NB4 (cell line): ENCODE measurements at places on chromosomes 5 and 9.

DNA sequence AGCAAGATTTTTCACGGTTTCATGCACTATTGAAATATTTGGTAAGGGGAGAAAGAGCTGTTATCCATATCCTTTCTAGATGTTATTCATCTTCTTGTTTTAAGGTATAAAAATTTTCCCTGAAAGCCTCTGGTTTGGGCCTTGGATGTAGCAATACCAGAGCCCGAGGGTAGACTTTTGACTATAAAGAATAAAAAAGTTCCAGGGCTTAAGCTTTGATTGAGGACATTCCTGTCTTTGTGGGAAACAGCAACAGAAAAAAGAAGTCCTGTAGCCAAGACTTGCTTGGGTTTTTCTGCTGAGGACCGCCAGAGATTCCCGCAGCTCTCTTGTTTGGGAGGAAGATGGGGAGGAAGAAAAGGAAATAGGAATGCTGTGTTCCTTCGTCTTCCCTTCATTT, 440.0 kb upstream of the WWC1 start:
- no peak for DNase-seq

DNA sequence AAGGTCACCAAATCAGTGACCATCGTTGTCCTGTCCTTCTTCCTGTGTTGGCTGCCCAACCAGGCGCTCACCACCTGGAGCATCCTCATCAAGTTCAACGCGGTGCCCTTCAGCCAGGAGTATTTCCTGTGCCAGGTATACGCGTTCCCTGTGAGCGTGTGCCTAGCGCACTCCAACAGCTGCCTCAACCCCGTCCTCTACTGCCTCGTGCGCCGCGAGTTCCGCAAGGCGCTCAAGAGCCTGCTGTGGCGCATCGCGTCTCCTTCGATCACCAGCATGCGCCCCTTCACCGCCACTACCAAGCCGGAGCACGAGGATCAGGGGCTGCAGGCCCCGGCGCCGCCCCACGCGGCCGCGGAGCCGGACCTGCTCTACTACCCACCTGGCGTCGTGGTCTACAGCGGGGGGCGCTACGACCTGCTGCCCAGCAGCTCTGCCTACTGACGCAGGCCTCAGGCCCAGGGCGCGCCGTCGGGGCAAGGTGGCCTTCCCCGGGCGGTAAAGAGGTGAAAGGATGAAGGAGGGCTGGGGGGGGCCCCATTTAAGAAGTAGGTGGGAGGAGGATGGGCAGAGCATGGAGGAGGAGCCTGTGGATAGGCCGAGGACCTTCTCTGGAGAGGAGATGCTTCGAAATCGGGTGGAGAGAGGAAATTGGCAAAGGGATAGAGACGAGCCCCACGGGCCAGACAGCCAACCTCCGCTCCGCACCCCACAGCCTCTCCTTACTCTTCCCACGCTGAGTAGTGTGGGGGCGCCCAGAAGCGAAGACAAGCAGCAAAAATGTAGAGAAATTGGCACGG, 1.7 kb downstream of the RXFP3 start:
- no peak for DNase-seq

DNA sequence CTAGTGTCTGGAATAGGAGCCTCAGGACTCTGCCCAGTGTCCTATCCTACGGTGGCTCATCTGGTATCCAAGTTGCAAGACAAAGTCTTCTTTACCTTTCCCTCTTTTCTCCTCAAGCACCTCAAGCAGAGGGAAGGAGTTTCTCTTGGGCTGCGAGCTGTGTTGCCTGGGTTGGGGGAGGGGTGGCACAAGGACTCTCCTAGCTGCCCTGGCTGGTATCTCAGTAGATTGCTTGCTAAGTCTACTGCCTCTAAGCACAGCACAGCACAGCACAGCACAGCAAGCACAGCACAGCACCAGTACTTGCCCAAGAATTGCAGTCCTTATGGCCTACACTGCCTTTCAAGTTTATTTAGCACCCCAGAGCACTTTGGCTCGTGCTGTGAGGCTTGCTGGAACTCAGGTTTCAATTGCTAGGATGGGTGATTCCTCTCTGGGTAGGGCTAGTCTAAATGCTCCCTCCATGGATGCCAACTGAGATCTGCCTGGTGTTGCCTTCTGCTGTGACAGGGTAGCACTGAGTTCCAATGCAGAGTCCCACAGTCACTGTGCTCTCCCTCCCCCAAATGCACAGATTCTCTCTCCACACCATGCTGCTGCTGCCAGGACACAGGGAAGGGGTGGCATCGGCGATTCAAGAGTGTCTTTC, 213.1 kb upstream of the POU5F2 start:
- no peak for DNase-seq

GRCh38 chr5:77301447-77301883, 91.0 kb downstream of the PDE8B start:
- DNase-seq: no peak

- no peak for DNase-seq
These were observed 218.8 kb upstream of the WWC1 start for GRCh38 chr5:168072665-168073064.

DNA sequence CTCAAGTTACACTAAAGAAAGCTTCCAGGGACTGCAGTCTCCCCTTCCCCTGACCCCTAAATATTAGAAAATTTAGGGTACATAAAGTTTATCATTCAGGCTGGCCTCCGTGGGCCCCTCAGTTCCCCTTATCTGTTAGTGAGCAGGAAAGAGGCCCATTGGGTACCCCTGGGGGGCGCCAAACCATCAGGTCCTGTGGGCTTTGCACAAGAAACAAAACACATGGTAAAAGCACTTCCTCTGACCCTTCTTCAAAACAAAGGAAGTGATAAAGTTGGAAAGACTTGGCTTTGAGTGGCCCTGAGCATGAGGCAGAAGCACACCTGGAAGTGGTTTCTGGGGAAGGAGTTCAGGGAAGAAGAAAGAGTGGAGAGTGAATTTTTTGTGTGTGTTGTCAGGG, 213.0 kb downstream of the SMARCA2 start:
- peak; percentile 83 for DNase-seq

GRCh38 chr9:90142580-90142979, 500.0 kb downstream of the DIRAS2 start:
- peak; percentile 65 for DNase-seq

GRCh38 chr5:55063899-55064298, 38.5 kb upstream of the GZMA start:
- no peak for DNase-seq

- no peak for DNase-seq
These were observed 309.4 kb downstream of the DIRAS2 start for GRCh38 chr9:90333226-90333625.

DNA sequence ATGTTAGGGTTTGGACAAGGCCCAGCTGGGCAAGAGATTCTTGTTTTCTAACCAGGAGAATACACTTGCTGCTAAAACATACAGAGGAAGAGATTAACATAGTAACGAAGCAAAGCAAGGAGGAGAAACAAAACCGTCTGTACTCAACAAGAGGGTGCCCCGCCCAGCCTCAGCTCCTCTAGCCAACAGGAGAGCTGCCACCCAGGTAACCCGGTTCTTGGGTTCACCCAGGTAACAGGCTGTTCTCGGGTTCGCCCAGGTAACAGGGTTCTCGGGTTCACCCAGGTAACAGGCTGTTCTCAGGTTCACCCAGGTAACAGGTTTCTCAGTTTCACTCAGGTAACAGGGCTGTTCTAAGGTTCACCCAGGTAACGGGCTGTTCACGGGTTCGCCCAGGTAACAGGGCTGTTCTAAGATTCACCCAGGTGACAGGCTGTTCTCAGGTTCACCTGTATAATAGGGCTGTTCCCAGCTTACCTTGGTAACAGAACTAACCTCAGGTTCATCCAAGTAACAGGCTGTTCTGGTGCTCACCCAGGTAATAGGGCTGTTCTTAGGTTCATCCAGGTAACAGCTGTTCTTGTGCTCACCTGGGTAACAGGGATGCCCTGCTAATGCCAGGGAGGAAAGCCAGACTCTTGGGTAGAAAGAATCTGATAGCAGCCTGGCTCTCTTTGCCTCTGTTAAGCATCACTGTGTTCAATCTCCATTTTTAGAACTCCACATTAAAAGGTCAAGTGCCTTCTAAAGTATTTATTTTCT, 271.6 kb downstream of the SYK start:
- DNase-seq: no peak

- no peak for DNase-seq
These were observed 73.7 kb downstream of the SHB start for GRCh38 chr9:37995348-37995737.

DNA sequence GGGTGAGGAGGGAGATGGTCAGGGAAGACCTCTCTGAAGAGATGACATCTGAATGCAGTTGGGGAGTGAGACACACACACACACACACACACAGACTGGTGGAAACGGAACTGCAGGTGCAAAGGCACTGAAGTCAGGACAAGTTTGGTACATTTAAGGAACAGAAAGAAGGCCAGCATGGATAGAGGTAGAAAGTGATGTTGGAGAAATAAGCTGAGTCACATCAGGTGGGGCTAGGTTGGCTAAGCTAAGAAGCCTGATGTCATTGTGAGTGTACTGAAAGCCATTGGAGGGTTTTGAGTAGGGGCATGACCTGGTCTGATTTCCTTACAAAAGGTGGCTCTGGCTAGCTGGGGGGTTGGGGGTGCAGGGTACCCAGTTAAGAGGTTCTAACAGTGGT, 3.1 kb downstream of the BSPRY start:
- no peak for DNase-seq

GRCh38 chr5:135501965-135502364, 33.8 kb downstream of the NEUROG1 start:
- no peak for DNase-seq

GRCh38 chr5:76303921-76304320, 99.2 kb upstream of the IQGAP2 start:
- DNase-seq: no peak

GRCh38 chr5:16383544-16384052, 82.0 kb downstream of the ZNF622 start:
- no peak for DNase-seq

- no peak for DNase-seq
These were observed 20.6 kb downstream of the DYNC2I2 start for GRCh38 chr9:128636024-128636390.

- DNase-seq: no peak
These were observed 443.8 kb downstream of the LRRC70 start for GRCh38 chr5:63022403-63022802.

DNA sequence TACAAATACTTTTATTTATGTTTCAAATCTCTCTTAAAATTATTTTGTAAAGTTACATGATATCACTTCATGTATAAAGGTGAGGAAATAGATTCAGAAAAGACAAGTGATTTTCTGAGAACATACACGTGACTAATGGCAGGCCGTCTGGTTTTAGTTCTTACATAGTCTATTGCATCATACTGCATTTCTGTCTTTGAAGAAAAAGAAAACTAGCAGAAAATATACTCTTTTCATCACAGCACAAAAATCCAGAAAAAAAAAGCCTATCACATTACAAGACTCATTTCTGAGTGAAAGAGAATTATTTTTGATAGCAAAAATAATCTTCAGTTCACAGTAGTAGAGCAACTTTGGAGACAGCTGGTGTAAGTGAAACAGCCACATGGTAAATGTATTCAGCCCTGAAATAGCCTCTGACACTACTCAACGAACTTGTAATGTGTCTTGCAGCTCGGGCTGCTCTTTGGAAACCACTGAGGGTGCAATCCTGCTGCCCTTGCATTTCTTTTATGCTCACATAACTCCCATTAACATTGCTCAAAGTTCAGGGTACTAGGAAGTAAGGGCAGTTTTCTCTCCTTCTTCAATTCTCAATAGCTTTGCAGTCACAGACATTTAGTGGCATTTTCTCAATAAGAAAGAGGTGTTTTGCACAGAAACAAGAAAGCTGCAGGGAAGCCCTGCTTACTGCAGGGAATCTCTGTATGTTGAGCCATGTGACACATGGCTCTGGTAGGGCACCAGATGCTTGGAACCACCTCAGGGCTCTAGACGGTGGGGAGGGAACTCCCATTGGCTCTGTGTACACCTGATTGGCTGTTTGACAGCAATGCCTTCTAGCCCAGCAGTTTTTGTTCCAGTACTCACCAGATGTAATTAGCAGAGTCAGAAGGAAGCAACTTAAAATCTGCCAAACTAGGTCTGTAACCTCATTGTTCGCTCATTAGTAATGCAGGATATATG, 845.3 kb upstream of the PTPRD start:
- no peak for DNase-seq

- DNase-seq: peak; percentile 41
These were observed 436.7 kb downstream of the ZSWIM6 start for GRCh38 chr5:61768692-61769281.

GRCh38 chr5:127840198-127840524, 137.0 kb downstream of the CCDC192 start:
- peak; percentile 40 for DNase-seq
